Stimulated activated CD8-positive, alpha-beta memory T cell treated with anti-CD3 and anti-CD28 coated beads, Interleukin-7, amount 100 ng/mL, for 24 hours (primary cell): ENCODE measurements at places on chromosomes 2 and 18.

DNA sequence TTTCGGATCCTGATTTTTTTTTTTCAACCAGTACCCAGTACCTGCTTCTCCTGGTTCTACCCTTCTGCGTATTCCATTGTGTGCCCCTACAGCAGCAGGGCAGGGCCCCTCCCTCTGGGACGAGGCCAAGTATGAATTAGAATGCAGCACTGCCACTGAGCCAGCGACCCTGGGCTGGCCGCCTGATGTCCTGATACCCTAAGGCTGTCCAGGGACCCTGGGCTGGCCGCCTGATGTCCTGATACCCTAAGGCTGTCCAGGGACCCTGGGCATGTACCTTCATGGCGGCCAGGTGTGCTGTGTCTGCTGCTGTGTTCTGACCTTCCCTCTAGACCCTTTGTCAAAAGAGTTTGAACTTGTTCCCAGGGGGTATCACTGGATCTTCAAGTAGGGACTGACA, 42.9 kb downstream of the CABLES1 start:
- no peak for DNase-seq

DNA sequence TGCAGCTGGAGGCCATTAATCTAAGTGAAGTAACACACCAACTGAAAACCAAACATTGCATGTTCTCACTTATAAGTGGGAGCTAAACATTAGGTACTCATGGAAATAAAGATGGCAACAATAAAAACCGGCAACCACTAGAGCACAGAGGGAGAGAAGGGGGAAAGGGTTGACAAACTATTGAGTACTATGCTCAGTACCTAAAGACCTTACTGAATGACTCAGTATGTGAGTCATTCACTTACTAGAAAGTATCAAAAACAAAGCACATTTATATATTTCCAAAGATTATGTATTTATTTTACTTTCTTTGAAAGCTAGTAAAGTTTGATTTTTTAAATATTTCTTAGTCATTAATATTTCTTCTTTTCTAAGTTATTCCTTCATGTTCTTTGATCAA, 48.9 kb downstream of the ZNF385B start:
- DNase-seq = no peak

DNA sequence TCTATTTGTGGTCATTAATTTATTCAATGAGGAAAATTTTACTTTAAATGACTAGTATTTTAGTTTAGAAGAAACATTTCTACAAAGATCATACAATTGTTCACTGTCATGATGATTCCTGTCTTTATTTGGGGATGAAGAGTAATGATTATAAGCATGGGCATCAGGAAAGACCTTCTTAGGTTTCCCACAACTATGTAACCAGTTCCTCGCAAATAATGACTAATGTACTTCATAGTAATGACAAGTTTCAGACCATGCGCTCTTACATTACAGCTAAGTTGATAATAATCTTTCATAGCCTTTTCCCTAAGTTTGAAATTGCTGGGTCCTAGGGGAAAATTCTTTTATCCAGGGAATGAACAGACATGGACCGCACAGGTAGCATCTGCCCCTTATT, 90.5 kb downstream of the MYO5B start:
- no peak for DNase-seq

- no peak for DNase-seq
Measured at GRCh38 chr2:45182667-45183295, 173.5 kb upstream of the SIX2 start.

GRCh38 chr18:56789004-56789888, 138.1 kb downstream of the WDR7 start:
- peak; percentile 2 for DNase-seq

DNA sequence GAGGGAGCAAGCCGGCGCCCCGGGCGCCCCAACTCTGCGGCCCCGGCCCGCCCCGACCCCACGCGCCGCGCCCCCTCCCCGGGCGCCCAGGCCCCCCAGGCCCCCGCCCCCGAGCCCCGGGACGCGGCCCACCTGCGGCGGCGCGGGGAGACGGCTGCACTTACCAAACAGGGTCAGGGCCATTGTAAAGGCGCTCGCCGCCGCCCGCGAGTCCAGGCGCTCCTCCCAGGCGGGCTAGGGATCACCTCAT, 526 bp downstream of the CHN1 start:
- no peak for DNase-seq

DNA sequence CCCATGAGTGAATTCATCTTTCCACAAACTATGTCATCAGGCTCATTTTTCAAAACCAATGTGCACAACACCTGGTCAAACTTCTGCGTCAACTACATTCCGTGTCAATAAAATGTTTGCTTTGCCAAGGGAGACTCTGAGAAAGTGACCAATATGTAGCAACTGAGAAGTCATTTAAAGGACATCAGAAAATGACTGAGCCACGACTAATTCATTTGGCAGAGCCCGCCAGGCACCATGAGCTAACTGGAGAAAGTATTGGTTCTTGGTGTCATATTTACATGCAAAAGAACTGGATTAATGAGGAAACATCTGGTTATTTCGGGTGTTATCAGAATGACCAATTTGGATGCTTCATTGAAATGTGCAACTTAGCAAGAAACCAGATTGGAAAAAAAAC, 7.2 kb downstream of the RND3 start:
- no peak for DNase-seq

GRCh38 chr2:223626716-223627115, 24.6 kb upstream of the SCG2 start:
- DNase-seq = no peak

DNA sequence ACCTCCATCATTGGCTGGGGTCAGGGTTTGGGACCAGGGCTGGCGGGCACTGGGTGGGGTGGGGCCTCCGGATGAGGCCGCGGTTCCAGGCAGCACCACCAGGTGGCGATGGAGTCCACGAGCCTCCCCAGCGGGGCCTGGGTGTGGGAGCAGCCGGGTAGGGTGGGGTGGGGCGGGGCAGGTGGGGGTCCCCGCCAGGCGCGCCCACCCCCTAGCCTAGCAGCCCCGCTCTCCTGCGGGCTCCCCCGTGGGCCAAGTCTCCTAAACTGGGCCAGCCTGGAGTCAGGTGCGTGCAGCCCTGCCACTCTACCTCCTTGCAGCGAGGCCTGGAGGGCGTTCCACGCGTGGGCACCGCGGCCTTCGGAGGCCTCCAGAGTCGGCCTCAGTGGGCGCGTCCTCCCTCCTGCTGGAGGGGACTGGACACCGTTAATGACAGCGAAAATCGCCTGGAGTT, 187.5 kb downstream of the TWIST2 start:
- peak; percentile 51 for DNase-seq

DNA sequence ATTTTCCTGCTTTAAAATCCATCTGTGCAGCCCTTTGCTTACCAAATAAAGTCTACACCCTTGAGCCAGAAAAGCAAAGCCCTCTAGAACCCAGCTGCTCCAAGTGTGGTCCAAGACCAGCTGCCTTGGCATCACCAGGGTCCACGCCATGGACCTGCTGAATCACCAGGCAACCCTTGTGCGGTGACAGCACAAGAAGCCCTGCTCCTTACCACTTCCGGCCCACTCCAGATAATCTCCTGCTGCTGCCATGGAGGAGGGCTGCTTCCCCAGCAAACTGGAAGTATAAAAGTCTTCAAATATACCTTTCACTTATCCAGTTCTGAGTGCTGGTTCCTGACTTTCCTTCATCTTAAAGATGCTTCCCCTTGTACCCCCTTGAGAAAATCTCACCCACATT, 106.0 kb upstream of the PKDCC start:
- no peak for DNase-seq

- DNase-seq = no peak
Measured at GRCh38 chr2:163467251-163467630, 268.6 kb downstream of the FIGN start.

- no peak for DNase-seq
Measured at GRCh38 chr18:77057006-77057395, 75.6 kb downstream of the MBP start.

- no peak for DNase-seq
Measured at GRCh38 chr2:164734196-164734595, 107.4 kb downstream of the COBLL1 start.

DNA sequence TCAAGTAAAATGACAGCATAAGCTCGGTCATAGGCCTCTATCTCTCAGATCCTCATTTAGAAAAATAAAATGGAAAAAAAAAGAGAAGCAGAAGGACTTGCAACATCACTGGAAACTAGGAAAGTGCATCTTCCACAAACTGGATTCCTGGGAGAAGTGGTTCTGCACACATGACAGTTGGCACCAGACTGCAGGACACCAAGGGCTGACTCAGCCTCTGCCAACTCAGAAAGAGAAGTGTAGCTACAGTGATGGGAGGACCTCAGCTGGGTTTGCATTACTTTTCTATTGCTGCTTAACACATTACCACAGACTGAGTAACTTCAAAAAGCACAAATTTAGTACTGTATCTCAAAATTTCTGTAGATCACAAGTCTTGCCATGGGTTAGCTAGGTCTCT, 409.5 kb upstream of the GCFC2 start:
- no peak for DNase-seq
